ENCODE measurements at places on chromosomes 2 and 18.
A peak's percentile ranks its signal among the peaks of the same experiment; 100 is the strongest.

DNA sequence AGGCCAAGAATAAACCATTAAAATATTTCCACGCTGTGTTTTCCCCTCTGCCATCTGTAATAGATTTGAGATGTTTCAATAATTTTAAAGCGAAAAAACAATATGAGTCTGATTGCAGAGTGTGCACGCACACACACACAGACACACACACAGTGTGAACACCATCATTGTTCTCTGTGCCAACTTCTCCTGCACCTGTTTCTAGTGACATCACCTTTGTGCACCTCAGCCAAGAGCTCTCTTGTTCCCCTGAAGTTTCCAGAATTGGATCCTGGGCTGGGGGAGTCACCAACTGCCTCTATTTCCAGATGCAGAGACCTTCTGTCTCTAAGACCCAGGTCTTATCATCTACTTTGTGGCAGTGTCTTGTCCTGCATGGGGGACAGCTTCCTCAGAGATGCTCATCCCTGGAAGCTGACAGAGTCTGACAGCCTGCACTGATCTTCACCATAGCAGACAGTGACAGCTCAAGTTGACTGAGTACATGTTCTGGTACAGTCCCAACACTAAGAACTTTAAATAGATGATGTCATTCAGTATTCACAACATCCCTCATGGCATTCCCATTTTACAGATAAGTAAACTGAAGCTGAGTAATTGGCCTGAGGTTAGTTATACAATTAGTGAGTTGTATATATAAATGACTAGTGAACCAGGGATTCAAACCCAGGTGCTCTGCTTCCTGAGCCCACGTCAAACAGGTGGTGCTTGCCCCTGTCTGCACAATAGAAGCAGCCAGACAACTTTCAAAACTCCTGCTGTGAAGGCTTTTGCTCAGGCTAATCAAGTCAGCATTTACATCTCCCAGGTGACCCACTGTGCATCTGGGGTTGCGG, 39.4 kb downstream of the ACOXL start:
- DNase-seq = no peak

DNA sequence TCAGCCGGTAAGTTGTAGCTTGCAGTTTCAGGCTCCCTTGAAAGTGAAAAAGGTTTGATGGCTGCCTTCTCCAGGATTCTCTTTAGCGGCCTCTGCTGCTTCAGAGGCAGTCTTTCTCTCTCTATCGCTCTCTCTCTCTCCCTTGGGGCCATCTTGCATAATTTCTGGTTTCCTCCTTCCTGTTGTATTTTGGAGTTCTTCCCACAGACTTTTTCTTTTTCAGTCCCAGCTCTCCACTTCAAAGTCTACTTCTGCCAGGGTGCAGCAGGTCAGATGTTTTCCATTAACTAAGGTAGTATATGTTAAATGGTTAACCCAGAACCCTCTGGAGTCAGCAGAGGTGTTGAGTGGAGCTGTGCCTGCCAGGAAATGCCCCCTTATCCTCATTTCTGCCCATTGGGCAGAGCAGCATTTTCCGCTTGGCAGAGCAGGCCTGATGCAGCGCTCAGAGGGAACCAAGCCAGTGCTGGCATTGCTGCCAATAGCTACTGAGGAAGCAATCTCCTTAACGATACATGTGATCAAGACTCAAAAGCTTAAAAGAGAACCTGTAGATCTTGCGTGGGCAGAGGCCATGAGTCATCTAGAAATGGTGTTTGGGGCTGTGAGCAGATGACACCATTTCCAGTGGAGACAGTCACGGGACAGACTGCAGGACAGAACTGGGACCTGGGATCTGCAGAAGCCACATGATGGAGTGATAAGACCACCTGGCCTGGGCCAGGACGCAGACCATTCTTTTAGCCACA, 20.8 kb downstream of the DBI start:
- peak; percentile 24 for DNase-seq

DNA sequence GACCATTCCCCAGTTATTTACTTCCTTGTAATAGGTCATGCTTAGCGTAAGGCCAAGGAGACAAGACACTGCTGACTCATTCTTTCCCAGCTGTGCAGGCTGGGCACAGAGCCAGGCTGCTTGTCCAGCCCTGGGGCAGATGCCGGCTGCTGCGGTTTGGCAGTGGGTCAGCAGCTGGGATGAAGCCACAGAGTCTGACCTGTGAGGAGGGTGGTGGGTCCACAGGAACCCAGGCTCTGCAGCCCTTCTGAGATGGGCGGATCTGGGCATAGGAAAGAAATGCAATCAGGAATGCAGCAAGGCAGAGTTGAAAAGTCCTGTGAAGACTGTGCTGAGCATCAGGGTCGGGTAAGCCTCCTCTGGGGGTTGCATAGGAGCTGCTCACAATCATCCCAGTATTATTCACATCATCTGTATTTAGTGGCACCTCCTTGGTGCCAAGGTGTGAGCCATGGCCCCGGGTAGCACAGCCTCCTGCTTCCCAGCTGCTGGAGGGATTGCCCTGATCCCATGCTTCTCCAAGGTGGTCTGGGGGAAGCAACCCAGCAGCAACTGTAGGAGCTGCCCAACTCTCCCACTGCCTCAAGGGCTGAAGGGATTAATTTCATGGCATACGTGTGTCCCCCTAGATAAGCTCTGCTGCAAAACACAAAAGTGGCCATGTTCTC, 139.0 kb downstream of the DDX1 start:
- DNase-seq = no peak

DNA sequence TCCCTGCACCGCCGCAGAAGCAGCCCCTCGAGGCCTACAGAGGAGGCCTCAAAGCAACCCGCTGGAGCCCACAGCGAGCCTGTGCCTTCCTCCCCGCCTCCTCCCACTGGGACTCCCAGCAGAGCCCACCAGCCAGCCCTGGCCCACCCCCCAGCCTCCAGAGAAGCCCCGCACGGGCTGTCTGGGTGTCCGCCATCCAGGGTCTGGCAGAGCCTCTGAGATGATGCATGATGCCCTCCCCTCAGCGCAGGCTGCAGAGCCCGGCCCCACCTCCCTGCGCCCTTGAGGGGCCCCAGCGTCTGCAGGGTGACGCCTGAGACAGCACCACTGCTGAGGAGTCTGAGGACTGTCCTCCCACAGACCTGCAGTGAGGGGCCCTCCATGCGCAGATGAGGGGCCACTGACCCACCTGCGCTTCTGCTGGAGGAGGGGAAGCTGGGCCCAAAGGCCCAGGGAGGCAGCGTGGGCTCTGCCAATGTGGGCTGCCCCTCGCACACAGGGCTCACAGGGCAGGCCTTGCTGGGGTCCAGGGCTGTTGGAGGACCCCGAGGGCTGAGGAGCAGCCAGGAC, 31.2 kb downstream of the GPC1 start:
- DNase-seq = no peak

GRCh38 chr2:9592699-9593098, 37.1 kb upstream of the ADAM17 start:
- DNase-seq = no peak

GRCh38 chr2:198309673-198310280, 505.4 kb downstream of the PLCL1 start:
- DNase-seq = peak; percentile 45

- no peak for DNase-seq
Measured at GRCh38 chr18:79199691-79200374, 130.6 kb downstream of the ATP9B start.

DNA sequence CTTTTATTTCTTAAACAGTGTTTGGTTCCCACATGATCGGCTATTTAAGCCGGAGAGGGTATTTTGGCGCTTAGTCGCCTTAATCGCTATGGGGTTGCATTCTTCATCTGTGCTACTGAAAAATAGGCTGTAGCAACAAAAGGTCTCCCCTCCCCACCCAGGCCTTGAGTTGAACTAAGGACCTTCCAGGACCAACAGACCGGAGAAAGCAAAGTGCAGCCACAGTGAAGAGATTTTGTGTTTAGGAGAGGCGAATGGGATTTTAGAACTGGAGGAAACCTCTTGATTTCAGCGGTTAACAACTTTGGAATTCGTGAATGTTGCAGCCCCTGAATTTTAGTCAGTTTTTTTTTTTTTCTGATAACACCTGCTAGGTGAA, 1.4 kb downstream of the ITGA6 start:
- no peak for DNase-seq

DNA sequence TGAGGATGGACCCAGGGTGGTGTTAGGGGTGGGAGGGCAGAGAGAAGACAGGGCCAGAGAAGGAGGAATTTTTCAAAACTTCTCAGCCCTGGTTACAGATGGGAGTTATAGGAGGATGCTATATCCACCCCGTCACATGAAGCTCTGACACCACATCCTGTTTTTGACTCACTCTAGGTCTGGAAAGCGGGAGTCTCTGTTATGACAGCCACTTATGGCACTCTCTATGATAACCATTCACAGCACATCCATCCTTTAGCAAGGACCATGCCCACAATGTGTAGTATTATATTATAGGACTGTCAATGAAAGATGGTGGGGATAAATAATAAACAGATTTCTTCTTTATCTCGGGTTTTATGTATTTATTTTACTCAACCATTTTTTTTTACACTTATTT, 461.2 kb downstream of the CDH2 start:
- DNase-seq = no peak

GRCh38 chr2:119005555-119005954, 63.6 kb downstream of the MARCO start:
- no peak for DNase-seq

- DNase-seq = no peak
Measured at GRCh38 chr2:36371070-36371874, 15.7 kb downstream of the CRIM1 start.

GRCh38 chr2:193272011-193272410, 1077.3 kb upstream of the TMEFF2 start:
- no peak for DNase-seq

- DNase-seq = no peak
Measured at GRCh38 chr2:16900405-16901025, 234.9 kb upstream of the CYRIA start.

DNA sequence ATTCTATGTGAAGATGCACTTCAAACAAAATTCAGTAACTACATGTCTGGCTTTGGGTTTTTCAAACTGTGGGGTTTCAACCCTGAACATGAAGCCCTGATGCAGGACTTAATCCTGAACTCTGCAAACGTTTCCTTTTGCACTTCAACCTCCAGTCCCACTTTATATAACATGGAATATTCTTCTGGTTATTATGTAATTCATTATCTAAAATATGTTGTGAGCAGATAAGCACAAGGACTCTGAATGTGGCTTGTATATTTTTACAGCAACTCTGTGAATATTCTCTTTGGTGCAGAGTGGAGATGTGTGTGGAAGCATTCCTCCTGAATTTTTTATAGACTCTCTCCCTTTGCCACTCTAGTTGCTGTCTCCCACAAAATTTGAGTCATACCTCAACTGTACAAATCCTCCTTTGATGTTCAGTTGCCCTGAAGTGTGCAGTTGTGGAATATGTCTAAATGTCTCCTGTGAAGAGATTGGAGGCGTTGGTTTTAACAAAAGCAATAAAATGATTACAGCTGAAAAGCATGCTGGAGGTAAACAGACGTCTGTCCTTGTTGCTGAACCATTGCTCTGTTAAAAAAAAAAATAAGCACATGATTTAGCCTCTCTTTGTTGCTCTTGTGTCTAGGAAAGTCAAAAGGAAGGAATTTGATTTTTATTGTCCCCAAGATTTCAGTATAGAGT, 205.1 kb upstream of the NRP2 start:
- no peak for DNase-seq

- DNase-seq = no peak
Measured at GRCh38 chr2:148253685-148254084, 232.8 kb downstream of the MBD5 start.

DNA sequence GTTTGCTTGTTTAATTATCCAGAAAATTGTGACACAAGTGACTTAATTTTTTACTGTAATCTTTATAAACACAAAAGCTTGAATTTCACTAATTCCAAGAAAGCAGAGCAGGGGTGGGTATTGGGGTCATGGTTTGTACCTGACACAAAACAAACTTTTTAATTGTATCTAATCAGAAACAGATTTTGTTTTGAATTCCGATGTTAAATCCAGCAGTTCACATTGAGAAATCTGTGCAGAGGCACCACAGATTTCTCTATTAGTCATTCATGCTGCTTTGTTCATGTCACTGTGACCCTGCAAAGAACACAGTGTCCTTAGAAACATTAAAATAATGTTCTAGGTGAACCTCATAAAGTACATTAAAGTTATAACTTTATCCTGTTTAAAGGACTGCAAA, 443.4 kb downstream of the NYAP2 start:
- no peak for DNase-seq

DNA sequence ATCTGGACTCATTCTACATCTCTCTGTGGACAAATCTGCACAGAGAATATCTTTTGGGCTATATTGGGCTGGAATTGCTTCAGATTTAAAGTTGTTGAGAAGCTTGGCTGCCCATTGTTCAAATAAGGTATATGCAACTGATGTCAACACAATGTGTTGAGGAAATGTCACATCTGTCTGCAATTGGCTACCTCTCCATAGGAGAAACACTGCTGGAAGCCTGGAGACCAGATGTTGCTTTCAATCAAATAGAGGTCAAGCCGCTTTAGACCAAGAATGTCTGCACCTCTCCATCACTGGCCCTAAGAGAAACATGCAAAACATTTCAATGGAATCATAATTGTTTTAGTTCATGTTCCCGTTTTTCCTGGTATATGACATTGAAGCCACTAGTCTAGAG, 720.2 kb downstream of the SLC4A3 start:
- DNase-seq = no peak

- DNase-seq = no peak
Measured at GRCh38 chr2:223243233-223243632, 191.2 kb downstream of the KCNE4 start.

GRCh38 chr2:71804281-71804751, 343.3 kb downstream of the CYP26B1 start:
- DNase-seq = no peak

- DNase-seq = no peak
Measured at GRCh38 chr2:133774654-133775015, 206.4 kb upstream of the NCKAP5 start.

GRCh38 chr2:86441392-86441881, 266 bp downstream of the KDM3A start:
- DNase-seq = no peak

DNA sequence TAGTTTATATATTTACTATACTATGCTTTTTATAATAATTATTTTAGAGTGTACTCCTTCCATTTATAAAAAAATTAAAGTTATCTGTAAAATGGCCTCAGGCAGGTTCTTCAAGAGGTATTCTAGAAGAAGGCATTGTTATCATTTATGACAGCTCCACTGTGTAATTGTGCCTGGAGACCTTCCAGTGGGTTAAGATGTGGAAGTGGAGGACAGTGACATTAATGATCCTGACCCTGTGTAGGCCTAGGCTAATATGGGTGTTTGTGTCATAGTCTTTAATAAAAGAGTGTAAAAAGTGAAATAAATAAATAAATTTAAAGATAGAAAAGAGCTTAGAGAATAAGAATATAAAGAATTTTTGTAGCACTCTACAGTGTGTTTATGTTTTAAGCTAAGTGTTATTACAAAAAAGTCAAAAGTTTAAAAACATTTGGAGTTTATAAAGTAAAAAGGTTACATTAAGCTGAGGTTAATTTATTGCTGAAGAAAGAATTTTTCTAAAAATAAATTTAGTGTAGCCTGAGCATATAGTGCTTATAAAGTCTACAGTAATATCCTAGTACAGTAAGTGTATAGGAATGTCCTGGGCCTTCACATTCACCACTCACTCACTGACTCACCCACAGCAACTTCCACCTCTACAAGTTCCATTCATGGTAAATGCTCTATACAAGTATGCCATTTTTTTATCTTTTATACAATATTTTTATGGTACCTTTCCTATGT, 190.0 kb upstream of the SESTD1 start:
- DNase-seq = no peak

GRCh38 chr2:233312874-233313273, 5.3 kb downstream of the SAG start:
- DNase-seq = no peak

GRCh38 chr18:75679331-75679730, 251.8 kb upstream of the SMIM21 start:
- DNase-seq = no peak

GRCh38 chr2:101328474-101329007, 20.0 kb upstream of the RNF149 start:
- DNase-seq = no peak

- no peak for DNase-seq
Measured at GRCh38 chr2:12675352-12675795, 41.4 kb upstream of the TRIB2 start.

Data from activated CD8-positive, alpha-beta memory T cell treated with anti-CD3 and anti-CD28 coated beads, Interleukin-2, amount 50 U/mL, for 4 hours (primary cell).